ENCODE measurements at places on chromosomes 5 and 9.

- no peak for DNase-seq
Observed at GRCh38 chr5:102106599-102106998, 189.5 kb downstream of the SLCO4C1 start.

GRCh38 chr5:127426661-127427060, 90.8 kb upstream of the PRRC1 start:
- DNase-seq: no peak

DNA sequence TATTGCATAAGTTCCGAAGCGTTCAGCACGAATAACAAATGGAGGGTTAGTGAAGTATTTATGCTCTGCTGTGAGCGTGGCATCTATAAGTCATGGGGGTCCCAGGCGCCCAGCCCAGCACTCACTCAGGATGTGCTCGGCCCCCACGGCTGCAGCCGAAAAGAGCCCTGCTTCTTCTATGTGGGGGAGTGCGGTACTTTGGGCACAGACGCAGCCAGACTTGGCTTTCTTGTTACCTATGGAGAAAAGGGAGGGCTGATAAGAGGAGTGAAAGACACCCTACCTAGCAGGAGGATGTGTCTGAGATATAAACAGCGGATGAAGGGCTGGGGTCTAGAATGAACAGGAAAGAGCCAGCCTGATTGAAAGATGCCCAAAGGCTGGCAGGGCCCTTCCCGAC, 51.4 kb downstream of the MRPL36 start:
- DNase-seq: no peak

DNA sequence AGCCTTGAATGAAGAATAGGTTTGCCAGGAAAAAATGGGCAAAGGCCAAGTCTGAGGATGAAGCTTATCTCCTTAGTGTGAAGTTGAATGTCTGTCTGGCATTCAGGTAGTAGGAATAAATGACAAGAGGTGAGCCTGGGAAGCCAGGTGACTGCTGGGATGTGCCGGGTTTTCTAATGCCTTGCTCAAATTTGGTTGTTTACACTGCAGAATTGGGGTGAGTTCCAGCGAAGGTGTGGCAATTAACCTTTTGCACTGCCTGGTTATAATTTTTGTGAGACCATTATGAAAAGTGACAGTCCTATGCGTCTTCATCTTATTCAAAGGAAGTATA, 73.6 kb downstream of the MAST4 start:
- no peak for DNase-seq

DNA sequence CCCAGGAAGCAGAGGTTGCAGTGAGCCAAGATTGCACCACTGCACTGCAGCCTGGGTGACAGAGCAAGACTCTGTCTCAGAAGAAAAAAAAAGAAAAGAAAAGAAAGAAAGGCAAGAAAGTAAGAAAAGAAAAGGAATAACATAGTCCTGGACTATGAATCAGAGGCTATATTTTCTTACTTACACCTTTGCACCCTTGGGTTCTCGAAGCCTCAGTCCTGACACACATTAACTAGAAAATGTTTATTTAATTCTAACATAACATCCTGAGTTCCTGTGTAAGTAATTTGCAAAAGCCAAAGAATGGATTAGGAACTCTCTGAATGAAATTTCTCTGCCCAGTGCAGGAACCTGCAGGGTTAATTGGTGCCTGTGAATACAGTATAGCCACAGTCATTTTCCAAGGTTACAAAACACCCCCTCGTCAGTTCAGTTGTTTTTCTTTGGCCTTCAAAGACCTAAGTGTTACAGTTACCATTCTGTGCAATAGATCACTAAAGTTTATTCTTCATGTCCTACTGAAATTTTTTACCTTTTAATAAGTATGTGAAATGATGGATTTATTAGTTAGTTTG, 147.6 kb downstream of the SV2C start:
- DNase-seq: no peak

GRCh38 chr5:138700581-138701362, 52.5 kb upstream of the CTNNA1 start:
- DNase-seq: no peak

- no peak for DNase-seq
Observed at GRCh38 chr9:131986576-131986975, 93.1 kb downstream of the MED27 start.

DNA sequence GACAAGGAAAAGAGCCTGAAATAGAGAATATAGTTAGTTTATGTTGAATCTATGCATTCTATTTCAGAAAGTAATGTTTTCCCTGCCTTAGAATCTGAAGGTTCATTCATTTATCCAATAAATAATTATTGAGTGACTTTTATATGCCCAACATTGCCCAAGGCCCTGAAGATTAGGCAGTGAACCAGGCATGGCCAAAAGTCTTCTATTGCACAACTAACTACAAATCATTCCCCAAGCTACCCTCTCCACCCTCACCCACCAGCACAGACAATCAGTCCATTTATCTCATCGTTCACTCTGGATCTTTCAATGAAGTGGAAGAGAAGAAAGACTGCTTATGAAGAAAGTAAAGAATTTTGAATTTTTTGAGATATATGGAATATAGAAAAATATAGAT, 268.4 kb downstream of the PLK2 start:
- DNase-seq: no peak

DNA sequence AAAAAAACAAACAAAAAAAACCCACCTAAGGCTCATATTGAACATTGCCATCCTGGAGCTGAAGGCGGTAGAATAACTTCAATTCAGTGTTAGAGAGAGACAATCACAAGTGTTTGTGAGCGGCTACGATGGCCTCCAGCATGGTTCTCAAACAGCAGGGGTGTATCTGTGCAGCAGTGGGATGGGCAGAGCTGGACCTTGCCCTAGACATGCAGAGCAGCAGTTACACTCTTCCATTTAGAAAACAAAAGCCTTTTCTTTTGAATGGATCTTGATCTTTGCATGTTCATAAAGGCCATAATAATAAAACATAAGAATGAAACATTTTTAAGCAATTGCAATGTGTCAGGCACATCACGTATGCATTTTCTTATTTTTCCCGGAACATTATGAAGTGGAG, 50.3 kb downstream of the ARHGAP26 start:
- DNase-seq: no peak

- DNase-seq: no peak
Observed at GRCh38 chr9:98580956-98581355, 127.8 kb downstream of the GABBR2 start.

DNA sequence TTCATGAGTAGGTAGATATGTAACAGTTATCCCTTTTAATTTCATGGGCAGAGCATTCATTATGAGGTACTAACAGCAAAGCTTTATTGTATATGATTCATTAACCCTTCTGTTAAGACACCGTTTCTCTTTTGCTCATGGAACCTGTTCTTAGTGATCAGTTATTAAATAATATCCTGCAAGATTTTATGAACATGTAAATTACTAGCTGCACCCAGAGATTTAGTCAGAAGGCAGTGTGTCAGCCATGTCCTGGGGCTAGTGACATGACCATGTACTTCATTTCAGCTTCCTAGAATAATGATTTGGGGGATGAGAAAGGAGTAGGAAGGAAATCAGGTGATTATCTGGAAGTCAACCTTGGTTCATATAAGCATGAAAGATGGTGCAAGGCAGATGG, 7.0 kb downstream of the MAST4 start:
- no peak for DNase-seq

DNA sequence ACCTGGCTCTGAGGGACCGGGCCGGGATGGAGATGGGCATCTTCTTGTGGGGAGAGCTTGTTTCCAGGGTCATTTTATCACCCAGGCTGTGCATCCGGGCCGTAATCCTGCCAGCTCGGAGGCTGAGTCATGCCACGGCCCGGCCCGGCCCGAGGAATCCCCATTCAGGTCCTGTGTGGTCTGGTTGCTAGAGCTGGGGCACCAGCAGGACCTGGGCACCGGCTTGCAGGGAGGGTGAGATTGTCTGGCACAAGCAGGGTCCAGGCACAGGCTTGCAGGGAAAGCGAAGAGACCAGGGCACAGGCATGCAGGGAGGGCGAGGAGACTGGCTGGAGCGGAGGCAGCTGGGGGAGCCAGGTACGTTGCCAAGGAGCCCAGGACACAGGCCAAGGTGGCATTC, 106.8 kb downstream of the RXRA start:
- DNase-seq: no peak

DNA sequence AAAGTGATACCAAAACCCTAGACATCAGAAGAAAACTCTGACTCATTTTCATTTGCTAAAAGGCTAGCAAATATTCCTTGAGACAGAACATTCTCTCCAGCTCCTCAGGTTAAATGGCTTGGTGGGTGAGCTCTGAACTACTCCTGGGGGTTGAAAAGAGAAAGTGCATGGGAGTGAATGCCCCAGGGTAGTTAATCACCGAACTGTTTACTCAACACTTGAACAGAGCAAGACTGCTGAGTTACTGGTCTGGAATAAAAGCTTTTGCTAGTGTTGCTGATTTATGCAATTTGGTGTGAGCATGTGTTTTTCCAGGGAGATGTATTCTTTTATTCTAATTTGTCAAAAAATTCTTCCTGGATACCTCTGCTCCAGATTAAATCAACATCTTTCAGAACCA, 88.3 kb upstream of the PRDM9 start:
- DNase-seq: no peak

- DNase-seq: no peak
Observed at GRCh38 chr9:120931231-120932085, 4.9 kb upstream of the TRAF1 start.

GRCh38 chr9:91150998-91151717, 210.6 kb downstream of the AUH start:
- DNase-seq: no peak

DNA sequence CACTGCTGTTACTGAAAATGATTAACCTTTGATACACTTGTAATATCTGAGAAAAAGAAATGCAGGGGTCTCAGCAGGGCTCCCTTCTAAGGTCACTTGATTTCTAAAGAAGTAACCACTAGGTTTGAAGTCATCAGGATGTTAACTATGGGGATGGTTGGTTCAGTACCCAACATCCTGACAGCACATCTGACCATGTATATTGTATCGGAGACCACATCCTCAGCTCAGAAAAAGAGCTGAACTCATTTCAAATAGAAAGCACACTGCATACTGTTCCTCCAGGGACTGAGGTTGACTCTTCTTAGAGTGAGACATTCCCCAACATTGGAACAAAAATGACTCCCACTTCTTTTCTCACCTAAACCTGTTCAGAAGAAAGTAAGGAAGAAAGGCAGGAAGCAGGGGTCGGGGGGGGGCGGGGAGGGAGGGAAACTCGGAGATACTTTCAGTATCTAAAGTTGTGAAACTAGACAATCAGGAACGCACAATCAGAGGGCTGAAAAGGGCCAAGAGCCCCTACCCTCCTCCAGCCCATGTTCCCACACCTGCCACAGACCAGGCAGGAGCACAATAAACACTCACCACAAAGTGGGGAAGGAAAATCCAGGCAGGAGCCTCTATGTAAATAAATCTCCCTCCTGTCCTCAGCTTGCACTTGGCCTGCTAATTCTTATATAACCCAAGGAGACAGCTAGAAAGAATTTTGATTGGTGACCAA, 730 bp upstream of the GZMA start:
- no peak for DNase-seq

DNA sequence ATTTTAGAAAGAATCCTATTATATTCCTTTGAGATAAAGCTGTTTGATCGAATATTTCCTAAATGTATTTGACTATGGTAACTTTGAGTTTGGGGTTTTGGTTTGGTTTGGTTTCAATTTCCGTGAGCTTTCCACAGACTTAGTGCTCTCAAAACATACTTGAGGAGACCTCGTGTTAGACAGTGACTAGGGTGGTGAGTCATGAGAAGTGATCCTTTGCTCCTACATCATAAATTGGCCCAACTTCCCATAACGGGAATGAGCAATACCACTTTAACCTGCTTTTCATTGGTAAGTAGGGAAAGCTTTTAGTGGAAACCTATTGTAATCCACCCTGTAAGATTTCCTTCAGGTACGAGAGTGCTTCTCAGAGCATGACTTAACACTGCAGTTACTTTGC, 3.8 kb upstream of the RASEF start:
- no peak for DNase-seq

GRCh38 chr9:2241461-2241835, 226.3 kb downstream of the SMARCA2 start:
- DNase-seq: no peak

DNA sequence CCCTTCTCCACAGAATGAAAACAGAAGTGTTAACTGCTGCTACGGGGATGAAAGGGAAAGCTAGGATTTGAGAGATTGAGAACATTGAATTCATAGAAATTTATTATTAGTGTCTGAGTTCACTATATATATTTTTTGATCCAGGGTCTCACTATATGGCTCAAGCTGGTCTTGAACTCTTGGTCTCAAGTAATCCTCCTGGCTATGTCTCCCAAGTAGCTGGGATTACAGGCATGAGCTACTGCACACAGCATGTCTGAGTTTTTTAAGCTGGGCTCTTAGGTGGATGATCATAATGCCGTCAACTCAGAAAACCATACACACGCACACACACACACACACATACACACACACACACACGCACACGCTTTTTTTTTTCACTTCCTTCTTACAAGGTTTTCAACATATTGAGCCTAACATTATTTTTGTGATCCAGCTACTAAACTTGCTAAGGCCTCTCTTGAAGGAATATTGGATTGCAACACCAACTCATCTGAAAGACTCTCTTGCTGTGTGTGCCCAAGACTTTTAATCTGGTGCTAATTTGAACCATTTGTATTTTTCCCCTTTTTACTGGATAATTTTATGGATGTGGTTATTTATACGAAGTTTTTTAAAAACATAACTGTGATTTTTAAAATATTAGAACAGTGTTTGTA, 1045.4 kb downstream of the DTWD2 start:
- no peak for DNase-seq

- DNase-seq: no peak
Observed at GRCh38 chr5:141313711-141314110, 6.9 kb downstream of the TAF7 start.

- DNase-seq: no peak
Observed at GRCh38 chr9:94443032-94443722, 111.7 kb upstream of the PCAT7 start.

DNA sequence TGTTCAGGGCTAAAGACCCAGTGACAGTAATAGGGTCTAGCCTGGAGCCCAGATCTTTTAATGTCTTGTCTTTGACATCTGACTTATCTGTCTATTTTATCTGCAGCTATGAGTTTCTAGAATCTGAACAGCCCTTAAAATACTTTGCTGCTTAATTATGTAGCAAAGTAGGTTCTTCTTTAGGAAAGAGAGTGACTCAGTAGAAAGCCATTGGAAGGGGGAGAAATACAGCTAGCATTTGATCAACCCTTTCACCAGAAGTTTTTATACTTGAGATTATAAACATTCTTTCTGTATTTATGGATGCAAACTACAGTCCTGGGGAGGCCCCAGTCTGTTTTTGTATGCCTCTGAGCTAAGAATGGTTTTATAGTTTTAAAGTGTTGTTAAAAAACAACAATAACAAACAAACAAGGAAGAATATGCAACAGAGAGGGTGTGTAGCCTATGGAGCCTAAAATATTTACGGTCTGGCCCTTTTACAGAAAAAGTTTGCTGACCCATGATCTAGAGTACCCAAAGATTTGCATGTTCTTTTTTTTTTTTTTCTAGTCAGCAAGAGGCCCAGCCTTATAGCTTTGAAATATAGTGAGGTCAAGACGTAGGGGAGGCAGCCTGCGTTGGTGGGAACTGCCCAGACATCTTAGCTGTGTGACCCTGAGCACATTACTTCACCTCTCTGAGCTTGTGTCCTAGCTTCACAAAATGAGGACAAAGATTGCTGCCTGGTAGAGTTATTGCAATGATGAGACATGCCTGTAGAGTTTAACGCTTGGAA, 9.7 kb downstream of the GSN start:
- DNase-seq: no peak
